Activated CD8-positive, alpha-beta memory T cell treated with anti-CD3 and anti-CD28 coated beads for 1 hour (primary cell): ENCODE measurements at places on chromosomes 7 and 10.

GRCh38 chr10:80203835-80204676, 1.3 kb downstream of the ANXA11 start:
- DNase-seq: no peak

GRCh38 chr10:72689660-72690059, 2.3 kb upstream of the MCU start:
- DNase-seq: no peak

- DNase-seq: no peak
Observed at GRCh38 chr7:111855161-111855841, 293.0 kb upstream of the IMMP2L start.

GRCh38 chr7:134212576-134213546, 85.7 kb downstream of the LRGUK start:
- DNase-seq: no peak

DNA sequence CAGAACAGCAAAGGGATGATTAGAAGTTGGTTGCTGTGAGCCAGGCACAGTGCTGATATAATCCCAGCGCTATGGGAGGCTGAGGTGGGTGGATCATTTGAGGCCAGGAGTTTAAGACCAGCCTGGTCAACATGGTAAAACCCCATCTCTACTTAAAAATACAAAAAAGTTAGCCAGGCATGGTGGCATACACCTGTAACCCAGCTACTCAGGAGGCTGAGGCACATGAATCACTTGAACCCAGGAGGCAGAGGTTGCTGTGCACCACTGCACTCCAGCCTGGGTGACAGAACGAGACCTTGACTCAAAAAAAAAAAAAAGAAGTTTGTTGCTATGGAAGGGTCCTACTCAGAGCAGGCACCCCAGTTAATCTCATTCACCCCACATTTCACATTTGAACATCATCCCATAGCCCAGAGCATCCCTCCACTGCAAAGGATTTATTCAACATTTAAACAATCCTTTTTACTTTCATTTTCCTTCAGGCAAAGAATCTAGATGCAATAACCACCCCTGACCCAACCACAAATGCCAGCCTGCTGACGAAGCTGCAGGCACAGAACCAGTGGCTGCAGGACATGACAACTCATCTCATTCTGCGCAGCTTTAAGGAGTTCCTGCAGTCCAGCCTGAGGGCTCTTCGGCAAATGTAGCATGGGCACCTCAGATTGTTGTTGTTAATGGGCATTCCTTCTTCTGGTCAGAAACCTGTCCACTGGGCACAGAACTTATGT, 4.1 kb downstream of the IL6 start:
- DNase-seq: no peak

GRCh38 chr7:27739301-27739908, 557 bp upstream of the TAX1BP1 start:
- DNase-seq: no peak

GRCh38 chr10:74384615-74385183, 233.7 kb downstream of the ADK start:
- no peak for DNase-seq

GRCh38 chr7:72754312-72754711, 73.7 kb downstream of the TYW1B start:
- DNase-seq: no peak

DNA sequence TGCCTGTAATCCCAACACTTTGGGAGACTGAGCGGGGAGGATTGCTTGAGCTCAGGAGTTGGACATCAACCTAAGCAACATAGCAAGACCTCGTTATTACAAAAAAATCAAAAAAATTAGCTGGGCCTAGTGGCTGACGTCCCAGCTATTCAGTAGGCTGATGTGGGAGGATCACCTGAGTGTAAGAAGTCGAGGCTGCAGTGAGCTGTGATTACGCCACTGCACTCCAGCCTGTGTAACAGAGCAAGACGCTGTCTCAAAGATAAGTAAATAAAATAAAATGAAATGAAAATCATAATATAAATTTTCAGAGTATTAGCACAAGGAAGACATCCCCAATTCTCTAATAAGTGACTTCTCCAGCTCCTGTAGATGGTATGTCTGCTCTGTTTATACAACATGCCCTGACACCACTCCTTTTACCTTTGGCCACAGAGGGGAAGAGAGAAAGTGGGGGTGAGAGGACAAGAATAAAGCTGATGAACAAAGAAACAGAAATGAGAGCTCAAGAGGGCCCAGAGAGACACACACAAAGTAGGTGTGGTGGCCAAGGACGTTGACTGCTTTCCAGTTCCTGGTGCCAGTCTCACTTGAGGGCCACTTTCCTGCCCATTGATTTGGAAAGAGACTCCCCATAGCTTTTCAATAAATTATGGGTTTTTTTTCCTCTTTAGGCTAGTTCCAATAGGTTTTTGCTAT, 62.9 kb downstream of the PTTG1IP2 start:
- DNase-seq: no peak

- DNase-seq: no peak
Observed at GRCh38 chr7:84077336-84077735, 117.3 kb downstream of the SEMA3A start.

DNA sequence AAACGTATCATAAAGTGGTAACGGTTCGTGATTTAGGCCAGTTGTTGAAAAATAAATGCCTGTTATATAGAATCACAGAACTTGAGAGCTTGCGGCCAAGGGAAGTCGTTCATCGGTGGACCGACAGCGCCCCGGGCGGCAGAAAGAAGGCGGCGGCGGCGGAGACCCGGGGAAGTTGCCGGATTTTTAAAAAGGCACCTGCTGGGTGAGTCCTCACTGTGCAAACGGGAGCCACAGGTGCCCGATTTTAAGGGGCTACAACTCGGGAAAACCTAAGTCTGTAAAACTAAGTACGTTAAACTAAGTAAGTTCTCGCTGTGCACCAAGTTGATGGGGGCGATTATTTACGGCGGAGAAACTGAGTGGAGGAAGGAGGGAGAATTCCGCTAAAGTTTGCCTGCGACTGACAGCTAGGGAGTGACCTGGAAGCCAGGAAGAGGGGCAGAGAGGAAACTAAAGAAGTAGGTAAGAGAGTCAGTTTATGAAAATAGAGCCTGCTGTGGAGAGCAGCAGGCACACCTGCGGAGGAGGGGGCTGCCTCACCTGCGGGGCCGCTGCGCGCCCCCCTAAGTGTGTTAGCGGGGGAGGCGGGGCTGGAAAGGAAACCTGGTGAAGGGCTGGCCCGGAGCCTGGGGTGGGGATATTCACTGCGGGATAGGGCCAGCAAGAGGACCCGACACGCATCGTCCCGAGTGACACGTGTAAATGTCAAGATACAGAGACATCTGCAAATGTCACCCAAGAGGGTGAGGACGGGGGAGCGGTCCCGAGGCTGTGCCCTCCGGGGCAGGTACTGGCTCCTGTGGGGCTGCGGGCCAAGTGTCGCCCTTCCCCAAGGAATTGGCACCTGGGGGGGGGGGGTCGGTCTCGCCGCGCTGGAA, 996 bp downstream of the ADAM12 start:
- peak; percentile 9 for DNase-seq

DNA sequence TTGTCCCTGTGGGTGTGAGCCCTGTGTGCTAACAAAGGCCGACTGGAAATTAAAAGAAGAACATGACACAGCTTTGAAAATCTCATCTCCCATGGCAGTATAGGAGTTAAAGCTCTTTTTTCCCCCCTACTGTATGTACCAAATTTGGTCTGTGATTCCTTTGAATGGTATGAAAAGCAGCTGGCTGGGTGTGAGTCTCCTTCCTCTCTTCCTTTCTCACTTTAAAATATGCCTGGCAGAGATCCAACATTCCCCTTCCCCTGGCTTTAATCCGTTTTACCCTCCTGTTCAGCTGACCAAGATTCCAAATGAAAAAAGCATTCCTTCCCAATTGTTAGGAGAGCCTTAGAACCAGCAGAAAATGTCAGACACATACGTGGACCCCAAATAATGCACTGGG, 225.0 kb upstream of the CELF2 start:
- no peak for DNase-seq

DNA sequence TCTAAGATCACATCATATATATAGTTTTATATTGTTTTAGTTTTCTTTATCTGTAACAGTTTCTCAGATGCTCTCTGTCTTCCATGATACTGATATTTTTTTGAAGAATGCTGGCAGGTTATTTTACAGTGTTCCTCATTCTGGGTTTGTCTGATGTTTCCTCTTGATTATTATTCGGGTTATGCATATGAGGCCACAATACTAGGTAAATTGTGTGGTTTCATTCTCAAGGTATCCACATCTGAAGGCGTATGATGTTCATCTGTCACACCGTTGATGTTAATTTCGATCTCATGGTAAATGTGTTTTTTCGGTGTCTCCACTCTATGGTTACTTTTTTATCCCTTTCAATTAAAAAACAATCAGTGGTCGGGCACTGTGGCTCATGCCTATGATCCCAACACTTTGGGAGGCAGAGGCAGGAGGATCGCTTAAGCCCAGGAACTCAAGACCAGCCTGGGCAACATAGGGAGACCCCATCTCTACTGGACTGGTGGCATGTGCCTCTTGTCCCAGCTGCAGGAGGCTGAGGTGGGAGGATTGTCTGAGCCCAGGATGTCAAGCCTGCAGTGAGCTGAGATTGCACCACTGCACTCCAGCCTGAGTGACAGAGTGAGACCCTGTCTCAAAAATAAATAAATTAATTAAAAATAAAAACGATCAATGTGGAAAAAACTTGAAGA, 108.9 kb downstream of the TPST1 start:
- no peak for DNase-seq

DNA sequence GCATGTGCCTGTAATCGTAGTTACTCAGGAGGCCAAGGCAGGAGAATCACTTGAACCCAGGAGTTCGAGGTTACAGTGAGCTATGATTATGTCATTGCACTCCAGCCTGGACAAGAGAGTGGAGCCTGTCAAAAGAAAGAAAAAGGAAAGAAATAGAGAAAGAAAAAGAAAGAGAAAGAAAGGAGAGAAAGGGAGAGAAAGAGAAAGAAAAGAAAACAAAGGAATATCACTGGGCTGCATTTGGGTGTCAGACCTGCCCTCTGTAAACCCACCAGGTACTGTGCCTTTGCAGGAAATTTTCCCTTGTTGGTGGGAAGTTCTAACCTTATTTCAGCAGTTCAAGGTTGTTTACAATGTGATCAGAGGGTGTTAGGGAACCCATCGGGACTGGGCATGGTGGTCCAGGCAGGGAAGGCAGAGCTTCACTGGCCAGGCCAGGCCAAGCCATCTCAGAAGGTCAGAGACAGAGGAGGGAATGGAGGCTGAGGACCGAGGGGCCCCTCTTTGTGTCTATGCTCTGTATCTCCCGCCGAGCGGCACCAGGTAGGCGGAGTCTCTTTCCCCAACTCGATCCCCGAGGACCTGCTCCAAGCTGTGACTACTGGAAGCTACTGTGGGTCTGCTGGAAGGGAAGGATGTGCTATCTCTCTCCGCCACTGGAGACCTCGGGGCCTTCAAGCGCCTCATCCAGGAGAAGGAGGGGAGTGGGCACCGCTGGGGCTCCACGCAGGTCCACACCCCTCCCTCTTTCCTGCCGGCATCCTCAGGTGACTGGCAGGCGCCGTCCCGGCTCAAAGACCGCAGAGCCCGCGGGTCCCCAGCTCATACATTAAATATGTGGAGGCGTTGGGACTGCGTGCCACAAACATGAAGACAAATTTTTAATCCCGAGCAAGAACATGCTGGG, 15.2 kb upstream of the KAZALD1 start:
- no peak for DNase-seq

DNA sequence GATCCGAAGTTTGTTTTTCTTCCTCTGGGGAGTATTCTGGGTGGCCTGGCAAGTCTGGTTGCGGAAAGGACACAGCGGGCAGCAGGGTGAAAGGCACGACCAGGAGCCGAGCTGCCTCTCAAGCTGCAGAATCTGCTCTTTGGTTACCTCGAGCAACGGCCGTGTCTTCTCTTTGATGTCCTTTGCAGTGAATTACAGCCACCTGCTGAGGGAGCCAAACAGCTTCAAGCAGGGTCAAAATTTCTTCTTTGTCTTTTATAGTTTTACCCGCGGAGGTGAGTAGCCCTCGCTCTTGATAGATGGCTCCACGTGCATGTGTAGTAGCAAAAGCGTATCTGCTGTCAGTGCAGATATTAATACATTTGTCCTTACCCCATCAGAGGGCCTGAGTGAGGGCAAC, 177.3 kb upstream of the MBL2 start:
- no peak for DNase-seq

DNA sequence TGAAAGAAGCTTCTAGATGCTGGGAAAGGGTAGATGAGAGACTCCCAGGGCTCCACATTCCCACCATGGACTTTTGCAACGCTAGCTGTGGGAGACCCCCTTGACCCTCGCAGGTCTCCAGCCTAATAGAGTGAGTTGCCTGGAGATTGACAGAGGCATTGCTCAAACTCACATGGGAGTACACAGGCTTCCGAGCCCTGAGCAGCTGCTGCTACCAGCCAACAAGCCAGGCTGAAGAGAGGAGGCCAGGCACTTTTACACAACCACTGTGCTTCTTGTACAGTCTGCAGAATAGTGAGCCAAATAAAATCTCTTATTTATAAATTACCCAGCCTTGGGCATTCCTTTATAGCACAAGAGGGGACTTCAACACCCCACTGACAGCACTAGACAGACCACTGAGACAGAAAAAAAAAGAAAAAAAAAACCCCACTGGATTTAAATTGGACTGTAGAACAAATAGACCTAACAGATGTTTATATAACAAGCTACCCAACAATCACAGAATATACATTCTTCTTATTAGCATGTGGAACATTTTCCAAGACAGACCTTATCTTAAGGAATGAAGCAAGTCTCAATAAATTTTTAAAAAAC, 146.2 kb downstream of the ZFAND4 start:
- no peak for DNase-seq

DNA sequence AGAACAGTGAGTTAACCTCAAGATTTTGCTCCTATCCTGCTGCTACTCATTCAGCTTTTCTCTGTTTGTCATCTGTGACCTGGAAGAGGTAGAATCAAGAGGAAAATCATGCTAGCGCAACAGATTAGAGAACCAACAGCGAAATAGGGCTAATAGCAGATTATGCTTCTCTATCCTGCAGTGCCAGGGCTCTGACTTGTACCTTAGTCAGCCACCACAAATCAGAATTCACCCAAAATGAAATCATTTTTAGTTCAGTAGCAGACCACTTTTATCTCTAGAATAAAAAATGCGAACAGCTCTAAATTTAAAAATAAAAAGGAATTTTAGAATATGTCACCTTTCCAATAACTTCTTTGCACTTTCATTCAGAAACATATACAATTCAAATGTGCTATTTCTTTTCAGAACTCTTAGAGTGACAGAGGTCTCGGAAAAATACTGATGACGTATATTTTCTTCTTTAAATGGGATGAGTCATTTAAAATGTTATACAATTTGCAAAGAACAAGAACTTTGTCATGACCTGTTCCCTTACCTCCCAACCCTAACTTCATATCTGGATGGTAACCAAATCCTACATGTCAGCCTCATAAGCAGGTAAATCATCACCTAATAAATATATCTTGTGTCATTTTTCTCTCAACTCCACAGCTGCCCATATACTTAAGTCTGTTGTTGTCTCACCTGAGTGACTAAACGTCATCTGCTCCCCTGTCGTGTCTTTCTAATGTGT, 896.4 kb downstream of the PCDH15 start:
- DNase-seq: no peak
